ENCODE measurements at places on chromosomes 12 and 14.

GRCh38 chr12:114425031-114425626 lies 19.2 kb upstream of the TBX5 start:
- no peak for DNase-seq

- DNase-seq, result no peak
Observed at GRCh38 chr12:18135509-18135908, 45.5 kb upstream of the RERGL start.

- no peak for DNase-seq
Observed at GRCh38 chr12:129203456-129203855, 350.2 kb downstream of the GLT1D1 start.

DNA sequence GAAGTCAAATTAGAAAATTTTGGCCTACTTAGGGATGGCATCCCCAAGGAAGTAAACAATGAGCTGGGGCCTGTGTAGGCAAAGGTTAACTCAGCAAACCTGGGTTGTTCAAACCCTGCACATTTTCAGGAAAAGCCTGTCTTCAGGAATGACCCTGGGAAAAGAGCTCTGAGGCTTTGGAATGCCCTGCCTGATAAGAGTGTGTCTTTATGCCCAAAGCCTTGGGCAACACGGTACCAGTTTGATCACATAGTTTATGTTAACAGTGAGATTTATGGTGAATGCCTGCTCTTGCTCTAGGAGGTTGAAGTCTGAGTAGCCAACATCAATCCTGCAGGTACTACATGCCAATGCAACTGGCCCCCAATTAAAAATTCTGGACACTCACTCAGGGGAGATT lies 28.2 kb upstream of the STAB2 start:
- no peak for DNase-seq

GRCh38 chr12:117738233-117738632 lies 230.6 kb downstream of the KSR2 start:
- DNase-seq, result no peak

DNA sequence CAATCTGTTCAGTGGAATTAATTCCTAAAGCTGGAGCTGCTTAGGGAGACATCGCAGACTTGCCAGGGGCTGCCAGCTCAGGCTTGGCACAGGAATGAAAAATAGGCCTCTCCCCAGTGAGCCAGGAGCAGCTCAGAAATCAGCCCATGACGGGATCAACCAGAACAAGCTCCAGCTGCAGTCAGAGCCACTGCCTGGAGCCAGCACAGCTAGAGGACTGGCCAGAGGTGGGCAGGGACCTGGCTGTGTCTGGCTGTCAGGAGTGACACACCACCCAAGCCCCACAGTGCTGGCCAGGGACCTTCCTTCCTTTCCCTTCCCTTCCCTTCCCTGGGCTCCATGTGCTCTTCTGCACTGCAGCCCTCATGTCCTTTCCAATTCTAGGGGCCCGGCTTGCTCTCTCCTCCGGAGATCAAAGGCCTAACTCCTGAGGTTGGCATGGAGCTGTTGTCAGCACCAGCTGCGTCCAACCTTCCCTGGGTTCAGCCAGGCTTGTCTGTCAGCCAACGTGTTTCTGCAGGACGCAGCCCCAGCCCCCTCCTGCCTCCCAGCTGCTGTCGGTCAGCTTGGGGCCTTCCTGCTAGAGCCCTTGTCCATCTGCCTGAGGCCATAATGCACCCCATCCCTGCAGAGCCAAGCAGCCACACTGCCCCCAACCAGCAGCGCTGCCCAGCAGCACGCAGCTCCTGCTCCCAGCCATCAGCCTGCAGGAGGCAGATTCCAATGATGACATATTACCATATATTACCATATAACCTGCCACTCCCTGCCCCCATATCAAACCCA lies 149.3 kb downstream of the CALM1 start:
- no peak for DNase-seq

DNA sequence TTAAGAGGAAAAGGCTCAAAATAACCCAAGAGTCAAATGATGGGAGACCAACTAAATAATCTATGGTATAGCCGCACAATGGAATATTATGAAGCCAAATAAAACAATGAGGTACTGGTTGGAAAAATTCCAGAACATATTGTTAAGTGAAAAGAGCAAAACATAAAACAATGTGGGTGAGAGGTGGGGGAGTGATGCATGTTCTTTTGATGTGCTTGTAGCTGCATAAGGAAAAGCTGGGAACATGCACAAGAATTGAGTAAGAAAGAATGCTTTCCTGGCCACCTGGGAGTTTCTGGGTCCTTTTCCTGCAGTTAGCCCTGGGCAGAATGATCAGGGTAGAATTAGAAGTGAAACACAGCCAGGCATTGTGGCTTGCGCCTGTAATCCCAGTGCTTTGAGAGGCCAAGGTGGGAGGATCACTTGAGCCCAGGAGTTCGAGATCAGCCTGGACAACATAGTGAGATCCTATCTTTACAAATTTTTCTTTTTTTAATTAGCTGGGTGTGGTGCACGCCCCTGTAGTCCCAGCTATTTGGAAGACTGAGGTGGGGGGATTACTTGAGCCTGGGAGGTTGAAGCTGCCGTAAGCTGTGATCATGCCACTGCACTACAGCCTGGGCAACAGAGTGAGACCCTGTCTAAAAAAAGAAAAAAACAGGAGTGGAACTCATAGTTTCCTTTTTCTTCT lies 7.9 kb downstream of the ABCB9 start:
- no peak for DNase-seq

DNA sequence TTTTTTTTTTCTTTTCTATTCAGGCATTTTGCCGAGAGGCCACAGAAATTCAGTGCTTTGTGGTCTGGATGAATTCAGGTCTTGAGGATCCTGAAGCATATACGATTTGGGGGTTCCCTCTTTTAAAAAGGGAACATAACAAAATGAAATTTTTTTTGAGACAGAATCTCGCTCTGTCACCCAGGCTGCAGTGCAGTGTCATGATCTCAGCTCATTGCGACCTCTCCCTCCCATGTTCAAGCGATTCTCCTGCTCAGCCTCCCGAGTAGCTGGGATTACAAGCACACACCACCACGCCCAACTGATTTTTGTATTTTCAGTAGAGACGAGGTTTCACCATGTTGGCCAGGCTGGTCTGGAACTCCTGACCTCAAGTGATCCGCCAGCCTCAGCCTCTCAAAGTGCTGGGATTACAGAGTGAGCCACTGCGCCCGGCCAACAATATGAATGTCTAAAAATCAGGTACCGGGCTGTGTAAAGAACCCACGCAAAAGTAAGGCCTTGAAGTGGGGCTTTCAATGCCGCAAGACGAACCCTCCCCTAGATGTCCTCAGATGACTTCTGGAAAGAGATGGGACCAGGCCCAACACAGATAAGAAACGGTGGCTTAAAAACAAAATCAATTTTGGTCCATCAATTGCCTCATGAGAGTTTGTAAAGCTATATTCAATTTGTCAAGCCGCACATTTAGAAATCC lies 30.0 kb downstream of the TESC start:
- DNase-seq, result no peak

DNA sequence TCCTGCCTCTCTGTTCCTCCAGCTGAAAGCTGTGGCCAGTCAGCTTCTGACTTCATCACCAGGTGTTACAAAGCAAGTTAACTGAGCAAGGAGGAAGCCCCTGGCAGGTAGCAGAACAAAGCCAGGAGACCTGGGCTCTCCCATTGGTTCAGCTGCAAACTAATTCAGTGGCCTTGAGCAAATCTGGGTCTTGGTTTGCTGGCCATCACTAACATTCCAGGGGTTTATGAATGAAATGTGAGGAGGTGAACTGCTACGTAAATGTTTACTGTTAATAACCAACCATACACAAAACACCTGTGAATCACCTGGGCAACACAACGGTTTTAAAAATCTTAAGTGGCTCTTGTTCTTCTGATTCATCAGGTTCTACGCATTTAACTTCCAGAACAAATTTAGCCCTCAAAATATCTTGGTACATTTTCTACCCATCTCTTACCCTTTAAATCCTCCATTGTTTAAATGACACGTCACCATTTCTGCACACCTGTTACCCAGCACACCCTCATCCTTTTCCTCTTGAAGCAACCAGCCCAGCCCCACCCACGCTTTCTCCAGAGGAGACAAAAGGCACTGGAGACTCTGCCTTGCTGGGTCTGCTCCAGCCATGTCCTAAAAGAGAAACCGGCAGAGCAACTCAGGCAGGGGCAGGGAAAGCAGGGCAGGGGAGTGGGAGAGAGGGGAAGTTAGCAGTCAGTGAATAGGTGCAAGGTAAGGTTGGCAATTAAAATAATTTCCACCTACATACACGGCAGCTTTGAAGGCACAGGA lies 49.3 kb upstream of the TSPAN11 start:
- DNase-seq, result no peak

- no peak for DNase-seq
Observed at GRCh38 chr12:76586764-76587395, 27.3 kb upstream of the OSBPL8 start.

DNA sequence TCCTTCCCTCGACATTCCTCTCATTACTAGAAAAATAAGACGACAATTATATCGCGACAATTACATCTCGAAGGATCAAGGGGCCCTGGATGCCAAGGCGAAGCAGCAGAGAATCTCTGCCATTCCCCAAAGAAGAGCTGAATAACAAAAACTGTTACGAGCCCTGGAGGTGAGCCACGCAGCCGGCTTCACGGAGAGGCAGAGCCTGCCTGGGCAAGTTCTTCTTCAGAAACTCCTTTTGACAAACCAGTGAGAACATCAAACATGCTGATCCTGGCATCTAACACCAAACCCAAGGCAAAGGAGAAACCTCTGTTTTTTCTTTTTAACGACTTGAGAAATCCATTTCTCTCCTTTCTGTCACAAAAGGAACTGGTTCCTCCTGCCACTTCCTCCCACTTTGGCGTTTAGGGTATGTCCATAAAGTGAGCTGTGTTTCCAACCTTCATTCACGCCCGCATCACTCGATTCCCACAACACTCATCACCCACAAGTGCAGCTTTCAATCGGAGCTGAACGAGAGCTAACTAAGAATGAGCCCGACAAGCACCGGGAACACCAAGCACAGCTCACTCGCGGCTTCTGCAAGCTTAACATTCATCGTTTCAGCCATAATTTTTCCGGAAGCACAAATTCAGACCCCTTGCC lies 21.5 kb downstream of the CCDC88C start:
- DNase-seq, result no peak

GRCh38 chr12:57522887-57523705 lies 472 bp downstream of the MBD6 start:
- no peak for DNase-seq

- no peak for DNase-seq
Observed at GRCh38 chr14:89400529-89400928, 16.5 kb downstream of the FOXN3 start.

DNA sequence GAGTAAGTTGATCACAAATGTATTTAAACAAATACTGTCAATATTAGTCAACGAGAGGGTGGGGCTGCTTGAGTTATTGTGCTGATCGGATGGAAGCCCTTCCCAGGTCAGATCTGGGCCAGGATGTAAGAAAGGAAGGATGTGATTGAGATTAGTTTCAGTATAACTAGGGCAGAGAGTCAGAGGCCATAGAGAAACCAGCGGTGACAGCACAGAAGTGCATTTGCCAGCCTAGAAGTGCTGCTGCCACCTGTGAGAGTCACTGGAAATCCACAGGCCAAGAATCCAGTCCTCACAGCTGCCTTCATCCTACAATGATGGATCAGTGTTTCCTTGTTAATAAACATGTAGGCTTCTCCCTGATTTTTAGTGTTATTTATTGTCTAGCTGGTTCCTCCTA lies 9.8 kb upstream of the FERMT2 start:
- no peak for DNase-seq

Data from GM18507 (cell line).